ENCODE measurements at places on chromosomes 12 and 14.

- DNase-seq, result no peak
Observed at GRCh38 chr12:48781750-48782456, 7.0 kb downstream of the ADCY6 start.

- no peak for DNase-seq
Observed at GRCh38 chr14:36099619-36100018, 76.9 kb downstream of the PTCSC3 start.

GRCh38 chr12:16588812-16589211, 17.1 kb downstream of the LMO3 start:
- no peak for DNase-seq

GRCh38 chr12:76199808-76200207, 115.3 kb upstream of the NAP1L1 start:
- DNase-seq, result peak; percentile 15

DNA sequence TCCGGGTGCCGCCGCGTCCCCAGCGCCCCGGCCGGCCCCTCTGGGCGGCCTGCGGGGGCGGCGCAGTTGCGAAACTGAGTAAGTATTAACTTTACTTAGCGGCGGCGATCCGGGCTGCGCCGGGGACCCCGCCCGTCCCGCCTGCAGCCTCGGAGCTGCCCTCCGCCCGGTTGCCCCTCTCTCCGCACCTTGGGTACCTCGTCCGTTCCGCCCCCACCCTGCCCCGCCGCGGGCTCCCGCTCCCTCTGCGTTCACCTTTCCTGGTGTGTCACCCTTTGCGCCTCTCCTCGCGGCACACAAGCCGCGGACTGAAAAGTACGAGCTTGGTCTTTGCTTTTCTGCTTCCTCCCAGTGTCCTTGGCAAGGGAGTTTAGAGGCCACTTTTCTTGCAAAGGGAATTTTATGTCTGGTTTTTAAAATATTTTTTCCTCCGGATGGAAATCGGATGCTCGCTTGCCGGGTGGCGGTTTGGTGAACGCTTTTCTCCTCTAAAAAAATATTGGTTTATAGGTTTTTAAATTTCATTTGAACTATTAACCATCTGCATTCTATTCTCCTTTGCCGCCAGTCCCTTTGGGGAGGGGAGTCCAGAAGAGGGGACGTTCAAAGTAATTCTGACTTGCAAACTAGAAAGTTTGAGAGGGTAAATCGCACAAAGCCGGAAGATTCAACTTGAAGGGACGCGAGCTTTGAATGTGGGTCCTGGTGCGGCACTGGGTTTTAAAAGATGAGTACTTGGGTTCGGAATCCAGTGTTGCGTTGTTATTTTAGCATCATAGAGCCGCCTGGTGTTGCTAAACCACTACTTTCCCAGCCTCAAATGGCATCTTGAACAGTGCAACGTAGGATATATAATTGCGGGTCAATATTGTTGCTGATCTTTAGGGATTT, 834 bp downstream of the RASSF8 start:
- peak; percentile 84 for DNase-seq

- DNase-seq, result no peak
Observed at GRCh38 chr12:101238306-101238705, 28.3 kb upstream of the SLC5A8 start.

GRCh38 chr12:27284751-27285150, 40.7 kb downstream of the STK38L start:
- no peak for DNase-seq

GRCh38 chr12:80754274-80754673, 37.6 kb downstream of the MYF5 start:
- no peak for DNase-seq

- DNase-seq, result no peak
Observed at GRCh38 chr12:94957006-94957405, 46.5 kb downstream of the NDUFA12 start.

DNA sequence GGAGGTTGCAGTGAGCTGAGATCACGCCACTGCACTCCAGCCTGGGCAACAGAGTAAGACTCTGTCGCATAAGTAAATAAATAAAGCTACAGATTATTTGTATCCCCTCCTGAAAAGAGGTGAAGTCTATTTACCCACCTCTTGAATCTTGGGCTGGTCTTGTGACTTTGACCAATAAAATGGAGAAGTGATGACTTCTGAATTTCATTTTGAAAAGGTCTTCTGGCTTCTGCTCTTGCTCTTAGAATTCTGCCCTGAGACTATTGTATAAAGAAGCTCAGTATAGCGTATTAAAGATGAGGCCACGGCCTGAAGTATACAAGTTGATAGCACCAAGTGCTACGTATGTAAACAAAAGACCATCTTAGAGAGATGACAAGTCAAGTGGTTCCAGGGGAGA, 88.3 kb upstream of the AMN1 start:
- no peak for DNase-seq

DNA sequence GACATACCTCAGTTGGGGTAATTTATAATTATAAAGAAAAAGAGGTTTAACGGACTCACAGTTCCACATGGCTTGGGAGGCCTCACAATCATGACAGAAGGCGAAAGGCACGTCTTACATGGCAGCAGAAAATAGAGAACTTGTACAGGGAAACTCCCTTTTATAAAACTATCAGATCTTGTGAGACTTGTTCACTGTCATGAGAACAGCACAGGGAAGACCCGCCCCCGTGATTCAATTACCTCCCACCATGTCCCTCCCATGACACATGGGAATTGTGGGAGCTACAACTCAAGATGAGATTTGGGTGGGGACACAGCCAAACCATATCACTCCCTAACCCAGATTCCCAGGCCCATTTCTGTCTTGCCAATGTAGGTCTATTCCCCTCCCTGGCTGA, 22.1 kb downstream of the MYO1H start:
- DNase-seq, result no peak

- no peak for DNase-seq
Observed at GRCh38 chr12:28883406-28883997, 265.6 kb upstream of the FAR2 start.

GRCh38 chr14:64178814-64179213, 115.4 kb downstream of the ESR2 start:
- no peak for DNase-seq

DNA sequence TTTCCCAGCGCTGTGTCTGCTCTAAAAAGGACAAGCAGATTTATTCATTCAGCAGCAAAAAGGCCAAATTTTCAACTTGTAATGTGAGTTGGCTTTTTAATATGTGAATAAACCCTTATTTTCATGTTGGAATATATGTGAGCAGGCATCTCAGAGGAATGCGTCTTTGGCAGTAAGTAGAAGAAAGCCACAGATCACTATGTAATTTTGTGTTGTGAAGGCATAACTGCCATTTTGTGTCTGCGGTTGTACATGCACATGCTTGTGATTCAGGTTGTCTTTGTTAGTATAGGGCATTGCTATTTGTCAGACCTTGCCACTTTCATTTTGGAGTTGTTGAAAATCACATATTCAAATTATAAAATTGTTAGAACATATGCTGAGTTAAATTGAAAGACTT, 398.8 kb upstream of the RGS6 start:
- no peak for DNase-seq

GRCh38 chr12:68451261-68452077, 119.3 kb upstream of the MDM1 start:
- DNase-seq, result no peak

- DNase-seq, result no peak
Observed at GRCh38 chr14:40010961-40011360, 578.7 kb upstream of the FBXO33 start.

- no peak for DNase-seq
Observed at GRCh38 chr12:56801661-56802622, 38.8 kb downstream of the HSD17B6 start.

GRCh38 chr12:109253913-109254544, 55.1 kb downstream of the FOXN4 start:
- DNase-seq, result no peak

- no peak for DNase-seq
Observed at GRCh38 chr14:58813745-58814144, 176.0 kb downstream of the DACT1 start.

DNA sequence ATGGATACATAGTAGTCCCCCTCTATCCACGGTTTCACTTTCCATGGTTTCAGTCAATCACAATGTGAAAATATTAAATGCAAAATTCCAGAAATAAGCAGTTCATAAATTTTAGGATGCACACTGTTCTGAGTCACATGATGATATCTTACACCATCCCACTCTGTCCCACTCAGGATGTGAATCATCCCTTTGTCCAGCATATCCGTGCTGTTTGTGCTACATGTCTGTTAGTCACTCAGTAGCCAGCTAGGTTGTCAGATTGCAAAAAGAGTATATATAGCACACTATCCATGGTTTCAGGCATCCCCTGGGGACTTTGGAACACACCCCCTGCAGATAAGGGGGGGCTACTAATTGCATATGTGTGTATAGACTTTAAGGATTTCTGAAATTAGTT, 8.1 kb upstream of the NAA30 start:
- DNase-seq, result peak; percentile 70

- DNase-seq, result no peak
Observed at GRCh38 chr12:52296572-52297215, 5.4 kb upstream of the KRT81 start.

- no peak for DNase-seq
Observed at GRCh38 chr14:103997391-103997790, 55.1 kb upstream of the RD3L start.

GRCh38 chr12:58242796-58243630, 301.6 kb downstream of the ATP23 start:
- no peak for DNase-seq

DNA sequence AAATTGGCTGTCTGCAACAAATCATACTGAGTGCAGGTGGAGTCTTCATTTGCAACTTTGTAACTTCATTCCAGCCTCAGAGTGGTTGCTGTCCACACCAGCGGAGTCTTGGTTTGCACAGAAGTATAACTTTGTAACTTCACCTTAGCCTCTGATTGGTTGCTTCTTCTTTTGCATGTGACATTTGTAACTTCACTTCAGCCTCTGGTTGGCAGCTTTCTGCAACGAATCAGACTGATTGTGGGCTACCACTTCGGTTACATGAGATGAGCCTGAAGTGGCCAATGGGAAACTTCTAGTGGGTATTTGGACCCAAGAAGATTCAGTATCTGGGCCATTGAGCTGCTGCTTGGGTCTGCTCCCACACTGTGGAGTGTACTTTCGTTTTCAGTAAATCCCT, 17.8 kb downstream of the RASSF8 start:
- no peak for DNase-seq

DNA sequence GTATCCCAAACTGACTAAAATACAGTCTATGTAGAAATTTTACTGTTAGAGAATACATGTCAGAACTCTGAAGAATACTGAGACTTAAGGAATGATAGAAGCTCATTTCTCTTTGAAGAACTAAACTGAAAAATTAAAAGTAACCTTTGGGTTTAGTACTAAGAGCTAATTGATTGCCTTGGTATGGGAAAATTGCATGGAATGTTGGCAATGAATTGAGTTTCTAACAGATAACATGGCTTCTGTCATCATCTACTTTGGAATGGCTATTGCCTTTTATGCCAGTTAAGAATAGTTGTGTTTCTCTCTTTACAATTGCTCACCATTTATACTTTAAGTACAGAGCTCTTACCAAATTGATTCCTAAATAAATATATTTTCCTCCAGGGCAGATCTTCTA, 308.8 kb upstream of the SYT1 start:
- DNase-seq, result no peak

GRCh38 chr12:24177889-24178288, 228.4 kb upstream of the SOX5 start:
- no peak for DNase-seq

- no peak for DNase-seq
Observed at GRCh38 chr12:53766881-53767280, 15.1 kb upstream of the CISTR start.

DNA sequence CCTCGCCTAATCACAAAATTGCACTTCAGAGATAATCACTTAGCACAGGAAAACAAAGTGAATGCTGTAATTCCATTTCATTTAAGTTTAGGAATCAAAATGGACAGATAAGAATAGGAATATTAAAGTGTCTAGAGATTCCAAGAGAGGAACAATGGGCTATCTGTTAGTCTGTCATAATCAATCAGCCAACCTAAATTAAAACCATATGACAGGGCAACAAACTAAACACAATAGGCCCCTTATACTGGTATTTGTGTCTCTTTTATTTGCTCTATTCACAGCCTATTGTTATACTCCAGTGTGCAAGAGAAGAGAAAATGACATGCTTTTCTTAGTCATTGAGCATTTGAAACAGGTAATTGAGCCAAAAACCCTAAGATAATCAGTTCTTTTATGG, 259.4 kb downstream of the PRKD1 start:
- no peak for DNase-seq

- DNase-seq, result no peak
Observed at GRCh38 chr12:104435175-104435574, 21.6 kb upstream of the CHST11 start.

GRCh38 chr14:51228890-51229289, 11.2 kb upstream of the TMX1 start:
- DNase-seq, result no peak

DNA sequence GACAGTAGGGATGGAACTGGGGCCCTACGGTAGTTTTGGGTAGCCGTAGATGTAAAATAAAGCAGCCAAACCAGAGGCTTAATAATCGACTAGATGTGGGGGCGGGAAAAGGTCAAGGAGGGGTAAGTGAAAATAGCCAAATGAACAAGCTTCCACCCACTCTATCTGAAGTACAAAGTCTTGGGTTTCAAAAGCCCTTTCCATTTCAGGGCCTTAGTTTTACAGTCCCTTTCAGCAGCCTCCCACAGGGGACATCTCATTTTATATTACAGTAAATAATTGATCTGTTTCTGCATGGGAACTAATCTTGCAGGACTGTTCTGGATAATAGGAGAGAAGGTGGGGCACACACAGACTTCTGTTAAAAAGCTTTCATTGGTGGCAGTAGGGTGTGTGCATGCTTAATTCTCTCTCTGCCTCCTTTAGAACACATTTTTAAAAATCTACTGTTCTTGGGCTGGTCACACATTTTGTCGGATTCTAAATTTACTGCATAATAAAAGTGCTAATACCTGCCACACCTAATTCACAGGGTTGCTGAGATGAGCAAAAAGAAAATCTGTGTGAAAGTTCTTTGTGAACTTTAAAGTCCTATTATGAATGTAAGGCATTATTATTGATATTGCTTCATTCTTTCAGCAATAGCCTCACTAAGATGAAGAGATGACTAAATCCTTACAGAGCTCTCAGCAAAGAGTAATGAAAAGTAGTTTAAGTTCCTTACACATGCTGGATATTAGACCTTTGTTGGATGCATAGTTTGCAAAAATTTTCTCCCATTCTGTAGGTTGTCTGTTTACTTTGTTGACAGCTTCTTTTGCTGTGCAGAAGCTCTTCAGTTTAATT, 104.6 kb downstream of the ITPR2 start:
- DNase-seq, result no peak

DNA sequence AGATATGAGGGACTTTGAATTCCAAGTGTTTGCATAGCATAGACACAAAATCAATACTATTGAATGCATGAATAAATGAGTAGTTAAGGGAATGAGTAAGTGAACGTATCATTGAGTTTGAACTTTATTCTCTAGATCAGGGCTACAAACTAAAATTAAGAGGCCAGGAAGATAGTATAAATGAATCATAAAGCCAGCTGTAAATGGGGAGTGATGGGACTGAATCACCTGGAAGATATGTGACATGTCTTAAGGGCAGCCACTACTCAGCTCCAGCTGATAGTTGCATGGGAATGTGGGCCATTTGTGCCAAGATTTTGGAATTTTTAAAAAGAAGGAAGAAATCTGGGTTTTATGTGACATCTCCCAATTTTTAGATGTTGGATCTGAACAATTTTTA, 229.9 kb downstream of the AKAP6 start:
- DNase-seq, result no peak
